Activated T-cell treated with anti-CD3 and anti-CD28 coated beads, Interleukin-2, amount 50 U/mL, for 72 hours (primary cell): ENCODE measurements at places on chromosomes 4 and X.

DNA sequence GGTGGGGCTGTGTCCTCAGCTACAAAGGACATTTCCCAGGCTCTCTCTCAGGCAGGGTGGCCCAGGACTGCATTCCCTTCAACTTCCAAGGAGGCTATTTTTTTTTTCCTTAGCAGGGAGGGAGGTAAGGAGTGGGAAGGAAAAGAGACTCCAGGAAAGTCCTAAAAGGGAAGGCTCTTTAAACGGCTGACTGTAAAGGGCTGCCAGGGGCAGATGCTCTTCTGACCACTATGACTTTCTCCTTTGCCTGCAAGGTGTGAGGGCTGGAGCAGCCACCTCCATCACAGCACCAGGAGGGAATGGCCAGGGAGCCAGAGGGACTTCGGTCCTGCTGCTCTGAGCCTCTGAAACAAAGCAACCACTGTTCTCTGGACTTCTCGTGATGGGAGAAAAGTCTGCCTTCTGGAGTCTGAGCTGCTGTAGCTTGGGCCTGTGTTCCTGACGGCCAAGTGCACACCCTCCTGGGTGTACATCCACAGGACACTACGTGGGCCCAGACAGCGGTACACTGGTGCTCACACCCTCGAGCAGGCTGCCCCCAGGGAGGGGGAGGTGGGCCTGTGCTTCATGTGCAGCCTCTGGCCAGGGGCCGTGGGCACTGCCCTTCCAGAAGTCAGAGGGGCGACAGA lies 17.9 kb downstream of the NAT8L start:
- DNase-seq: no peak

DNA sequence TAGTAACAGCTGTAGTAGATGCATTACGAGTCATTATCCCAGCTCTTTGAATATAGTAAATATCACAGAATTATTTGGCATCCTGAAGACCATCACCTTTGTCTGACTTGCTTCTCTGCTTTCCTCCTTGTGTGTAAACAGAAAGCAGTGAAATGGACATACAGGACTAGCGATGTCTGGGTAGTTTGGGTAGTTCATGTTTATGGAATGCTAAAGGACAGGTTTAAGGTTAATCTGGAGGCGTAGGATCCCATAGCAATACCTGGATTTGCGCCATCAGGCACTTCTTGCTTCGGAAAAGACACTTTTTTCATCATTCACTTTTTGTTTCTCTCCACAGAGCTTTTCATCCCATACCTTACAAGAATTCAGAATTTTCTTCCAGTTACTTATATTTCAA lies 232.2 kb downstream of the GPAT3 start:
- no peak for DNase-seq

GRCh38 chr4:16844816-16845586 lies 53.4 kb downstream of the LDB2 start:
- no peak for DNase-seq

DNA sequence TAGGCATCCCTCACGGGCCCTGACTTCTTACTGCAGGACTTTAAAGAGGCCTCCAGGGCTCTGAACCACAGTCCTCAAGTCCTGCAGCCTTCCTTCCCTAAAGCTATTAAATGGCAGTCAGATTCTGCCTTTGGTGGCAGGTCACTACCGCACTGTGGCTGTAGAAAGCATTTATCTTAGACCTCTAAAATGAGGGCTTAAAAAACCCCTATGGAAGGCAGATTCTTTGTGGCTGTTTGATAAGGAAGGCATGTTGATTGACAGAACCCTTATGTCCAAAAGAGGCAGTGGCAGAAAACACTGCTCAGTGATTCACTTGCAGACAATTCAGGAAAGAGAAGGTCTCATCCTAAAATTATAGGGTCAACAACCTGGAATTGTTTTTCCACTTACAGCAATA lies 79.2 kb downstream of the FBXL5 start:
- no peak for DNase-seq

DNA sequence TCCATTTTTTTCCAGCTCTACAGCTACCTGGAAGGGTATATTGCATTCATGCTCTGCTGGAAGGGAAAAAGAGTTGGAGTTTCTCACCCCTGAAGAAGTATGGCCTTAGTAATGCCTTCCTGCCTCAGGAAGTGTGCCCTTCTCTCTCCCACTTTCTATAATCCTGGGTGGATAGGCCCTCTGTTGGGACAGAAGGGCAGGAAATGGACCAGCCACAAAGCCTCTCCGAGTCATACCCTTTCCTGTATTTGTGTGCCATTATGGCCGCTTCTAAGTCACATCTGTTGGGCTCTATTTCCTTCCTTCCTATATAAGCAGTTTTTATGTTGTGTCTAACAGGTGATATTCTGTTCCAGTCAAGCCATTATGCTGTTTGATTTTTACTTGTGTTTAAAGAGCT lies 74.8 kb upstream of the SMARCA5 start:
- DNase-seq: no peak

GRCh38 chrX:121254336-121254735 lies 206.9 kb downstream of the GLUD2 start:
- DNase-seq: no peak

DNA sequence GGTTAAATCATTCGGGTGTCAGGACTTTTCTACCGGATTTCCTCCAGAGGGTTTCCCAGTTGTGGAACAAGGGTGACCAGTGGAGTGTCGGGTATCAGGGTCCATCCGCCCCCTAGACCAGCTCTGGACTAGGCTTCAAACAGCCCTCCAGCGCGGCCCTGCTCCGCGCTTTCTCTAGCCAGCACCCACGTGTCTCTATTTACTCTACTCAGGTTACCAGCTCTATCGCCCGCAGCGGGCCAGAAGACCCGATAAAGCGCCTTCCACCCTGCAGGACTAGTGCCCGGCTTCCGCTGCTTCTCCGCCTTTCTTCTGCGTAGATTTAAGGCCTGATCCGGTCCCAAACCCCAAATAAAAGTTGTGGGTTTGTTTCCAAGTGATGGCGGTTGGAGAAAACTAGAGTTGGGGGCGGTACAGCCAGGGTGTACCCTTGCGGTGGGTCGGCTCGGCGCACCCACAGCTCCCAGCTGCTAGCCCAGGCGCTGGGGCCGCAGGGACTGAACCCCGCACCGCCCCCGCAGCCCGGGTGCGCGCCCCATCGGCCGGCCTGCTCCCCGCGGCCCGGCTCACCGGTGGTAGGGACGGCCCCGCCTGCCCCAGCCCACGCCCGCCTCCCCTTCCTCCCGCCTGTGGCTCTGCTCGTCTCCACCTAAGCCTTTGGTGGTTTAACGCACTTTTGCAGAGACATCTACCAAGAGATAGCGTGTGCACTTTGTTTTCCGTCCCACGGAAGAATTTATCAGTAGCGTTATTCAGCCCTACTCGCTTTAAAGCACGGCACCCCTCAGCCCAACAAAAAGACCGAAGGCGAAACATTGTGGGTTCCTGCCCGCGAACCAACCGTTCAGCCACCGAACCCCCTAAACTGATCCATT lies 2.1 kb downstream of the LEF1 start:
- DNase-seq: peak; percentile 85

- DNase-seq: no peak
Observed at GRCh38 chr4:23135792-23136645, 443.3 kb downstream of the GBA3 start.

GRCh38 chrX:10401239-10401638 lies 219.1 kb downstream of the MID1 start:
- no peak for DNase-seq

- no peak for DNase-seq
Observed at GRCh38 chr4:67635331-67635730, 65.6 kb downstream of the UBA6 start.

DNA sequence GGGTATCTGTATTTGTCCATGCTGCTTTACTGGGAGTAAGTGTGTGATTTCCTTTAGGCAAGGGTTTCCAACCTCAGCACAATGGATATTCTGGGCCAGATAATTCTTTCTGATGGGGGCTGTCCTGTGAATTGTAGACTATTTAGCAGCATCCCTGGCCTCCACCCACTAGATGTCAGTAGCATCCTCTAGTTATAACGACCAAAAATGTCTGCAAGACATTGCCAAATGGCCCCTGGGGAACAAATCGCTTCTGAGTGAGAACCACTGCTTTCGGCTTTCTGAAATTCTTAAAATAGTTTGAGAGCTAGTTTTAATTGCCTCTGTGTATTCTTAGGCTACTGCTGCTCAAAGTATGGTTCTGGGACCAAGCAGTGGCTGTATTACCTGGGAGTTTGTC lies 81.2 kb upstream of the GPM6B start:
- peak; percentile 8 for DNase-seq

DNA sequence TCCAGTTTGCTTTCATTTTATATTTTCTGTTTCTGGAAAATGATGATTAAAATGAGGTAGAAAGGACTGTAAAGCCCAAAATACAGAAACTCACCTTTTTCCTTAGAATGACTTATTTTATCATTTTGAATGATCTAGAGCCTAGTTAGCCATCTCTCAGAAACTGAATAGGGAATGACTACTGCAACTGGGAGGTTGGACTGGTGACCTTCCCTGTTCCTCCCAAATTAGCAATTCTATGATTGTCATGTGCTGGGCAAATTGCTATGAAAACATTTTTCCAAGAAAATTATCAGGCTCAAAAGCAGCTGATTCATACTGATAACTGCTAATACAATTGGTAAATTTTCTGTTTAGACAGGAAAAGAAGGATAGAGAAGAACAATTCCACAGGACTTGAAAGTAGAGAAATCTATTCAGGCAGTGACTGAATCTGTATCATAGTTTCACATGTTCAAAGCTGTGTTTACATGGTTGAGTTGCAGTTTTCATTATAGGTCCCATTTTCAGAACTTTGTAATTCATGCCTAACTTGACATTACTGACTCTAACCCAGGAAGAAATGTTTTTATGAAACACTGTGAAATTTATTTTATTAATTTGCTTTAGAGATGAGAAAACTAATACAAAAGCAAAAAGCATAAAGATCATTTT lies 43.4 kb upstream of the SEC24B start:
- DNase-seq: no peak

DNA sequence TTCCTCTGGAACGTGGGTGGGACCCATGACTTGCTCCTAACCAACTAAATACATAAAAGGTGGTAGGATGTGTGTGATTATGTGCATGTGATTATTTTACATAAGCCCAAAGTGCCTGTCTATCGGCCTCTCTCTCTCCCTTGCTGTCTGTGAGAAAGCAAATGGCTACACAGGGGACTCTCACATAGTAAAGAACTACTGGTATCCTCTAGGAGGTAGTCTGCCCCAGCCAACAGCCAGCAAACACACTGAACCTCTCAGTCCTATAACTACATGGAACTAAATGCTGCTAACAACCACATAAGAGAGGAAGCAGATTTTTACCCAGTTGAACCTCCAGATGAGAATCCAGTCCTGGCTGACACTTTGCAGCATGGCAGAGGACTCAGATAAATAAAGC lies 1249.4 kb downstream of the ADGRL3 start:
- DNase-seq: no peak

DNA sequence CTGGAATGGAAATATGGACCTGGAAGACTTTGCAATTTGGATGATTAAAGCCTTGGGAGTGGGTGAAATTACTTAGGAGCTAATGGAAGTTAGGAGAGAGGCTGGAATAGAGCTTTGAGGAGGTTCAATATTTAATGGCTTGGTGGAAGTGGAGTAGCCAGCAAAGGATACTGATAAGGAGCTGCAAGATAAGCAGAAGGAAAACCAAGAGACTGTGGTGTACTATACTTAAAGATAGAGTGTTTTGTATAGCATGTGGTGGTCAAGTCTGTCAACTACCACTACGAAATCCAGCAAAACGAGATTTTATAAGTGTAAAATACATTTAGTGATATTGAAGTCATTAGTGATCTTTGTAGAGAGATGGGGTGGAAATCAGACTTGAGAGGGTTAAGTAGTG lies 54.0 kb upstream of the TMLHE start:
- DNase-seq: no peak

- no peak for DNase-seq
Observed at GRCh38 chr4:1413687-1414479, 7.6 kb upstream of the NKX1-1 start.

DNA sequence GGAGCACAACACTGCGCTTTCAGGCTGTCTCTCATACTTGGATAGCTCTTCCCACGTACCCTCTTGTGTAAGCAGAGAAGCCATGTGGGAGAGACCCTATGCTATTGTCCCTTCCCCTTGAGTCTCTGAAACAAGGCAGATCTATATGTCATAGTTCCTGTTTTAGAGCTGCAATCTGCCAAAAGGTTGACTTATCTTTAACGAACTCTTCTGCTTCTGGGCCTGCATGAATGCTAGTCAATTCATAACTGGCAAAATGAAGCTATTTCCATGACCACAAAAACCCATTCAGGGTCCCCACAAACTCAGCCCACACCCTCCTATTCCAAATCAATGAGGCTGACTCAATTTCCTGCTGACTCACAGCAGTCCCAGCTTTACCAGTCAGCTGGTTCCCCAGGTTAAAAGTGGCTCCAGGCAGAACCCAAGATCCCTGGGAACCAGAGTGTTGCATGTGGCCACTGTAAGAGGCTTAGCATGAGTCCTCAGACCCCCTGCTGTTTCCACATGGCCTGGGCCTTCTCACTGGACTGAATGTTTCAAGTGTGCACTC lies 25.3 kb upstream of the SOD3 start:
- peak; percentile 0 for DNase-seq

DNA sequence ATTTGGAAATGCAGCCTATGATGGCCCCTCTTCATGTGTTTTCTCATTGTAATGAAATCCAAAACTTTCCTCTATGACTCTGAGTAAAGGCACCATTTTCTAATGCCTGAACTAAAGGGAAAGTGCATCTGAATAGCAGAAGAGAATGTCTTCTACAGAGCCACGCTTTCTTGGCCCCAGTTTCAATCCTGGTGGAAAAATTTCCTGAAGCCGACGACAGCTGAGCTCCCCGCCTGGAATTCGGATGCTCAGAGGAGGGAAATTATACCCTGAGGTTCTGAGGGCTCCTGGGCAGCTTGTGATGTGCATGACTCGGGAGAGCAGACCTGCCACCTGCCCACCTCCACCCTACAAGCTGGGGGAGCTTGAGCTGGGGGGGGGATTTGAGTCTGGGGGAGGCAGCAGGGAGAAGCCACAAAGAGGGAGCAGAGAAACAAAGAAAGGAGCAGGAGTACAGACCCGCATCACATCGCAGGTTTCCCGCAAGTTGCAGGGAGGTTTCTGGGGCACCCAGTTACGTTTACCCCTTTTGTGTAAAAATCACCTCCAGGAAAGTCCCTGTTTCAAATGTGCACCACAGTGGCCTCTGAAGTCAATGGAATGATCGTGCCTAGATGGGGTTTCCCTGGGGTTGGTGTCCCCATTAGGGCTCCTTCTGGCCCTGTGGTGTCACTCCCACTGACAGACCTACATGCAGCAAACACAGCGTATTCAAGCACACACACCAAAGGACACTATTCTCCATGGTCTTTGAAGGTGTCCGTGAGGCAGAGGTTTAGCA lies 145.6 kb upstream of the RBPJ start:
- peak; percentile 54 for DNase-seq
